BJ (cell line): ENCODE measurements at places on chromosomes 3 and 15. TPM values are rescaled to one million over a fixed set of nuclear protein-coding genes. Genes with fewer than 3 reads are reported as not detected.
A peak's percentile ranks its signal among the peaks of the same experiment; 100 is the strongest.

DNA sequence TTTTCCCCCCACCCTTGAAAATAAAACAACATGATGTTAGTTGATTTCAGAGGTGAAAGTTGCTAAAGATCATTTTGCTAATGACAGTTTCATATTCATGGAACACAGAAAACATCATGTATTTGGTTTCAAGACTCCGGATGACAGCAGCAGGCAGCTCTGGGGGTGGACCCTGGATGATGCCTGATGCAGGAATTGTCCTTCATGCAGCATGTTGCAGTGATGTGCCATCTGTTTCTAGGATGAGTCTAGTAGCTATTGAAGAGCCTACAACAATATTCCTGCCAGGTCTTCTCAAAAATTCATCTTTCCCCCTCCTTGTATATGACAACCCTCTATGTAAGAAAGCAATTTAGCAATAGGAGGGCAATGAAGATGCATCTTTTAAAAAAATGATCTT, 108.3 kb downstream of the SV2B start:
- no peak for DNase-seq

DNA sequence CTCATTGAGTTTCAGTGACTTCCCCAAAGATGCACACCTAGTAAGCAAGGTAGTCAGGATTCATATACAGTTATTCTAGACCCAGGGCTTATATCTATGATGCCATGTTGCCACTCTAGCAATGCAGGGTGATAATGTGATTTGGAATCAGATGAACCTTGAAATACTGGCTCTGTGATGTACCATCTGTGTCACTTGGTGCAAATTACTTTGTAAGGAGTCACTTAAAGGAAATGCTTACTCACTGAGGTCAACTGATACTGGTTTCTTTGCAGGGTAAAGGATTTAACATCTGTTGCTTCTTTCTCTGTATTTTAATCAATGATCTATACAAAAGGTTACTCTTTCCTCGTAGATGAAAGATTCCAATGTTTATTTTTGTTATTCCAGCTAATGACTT, 10.8 kb downstream of the ASB14 start:
- no peak for DNase-seq

DNA sequence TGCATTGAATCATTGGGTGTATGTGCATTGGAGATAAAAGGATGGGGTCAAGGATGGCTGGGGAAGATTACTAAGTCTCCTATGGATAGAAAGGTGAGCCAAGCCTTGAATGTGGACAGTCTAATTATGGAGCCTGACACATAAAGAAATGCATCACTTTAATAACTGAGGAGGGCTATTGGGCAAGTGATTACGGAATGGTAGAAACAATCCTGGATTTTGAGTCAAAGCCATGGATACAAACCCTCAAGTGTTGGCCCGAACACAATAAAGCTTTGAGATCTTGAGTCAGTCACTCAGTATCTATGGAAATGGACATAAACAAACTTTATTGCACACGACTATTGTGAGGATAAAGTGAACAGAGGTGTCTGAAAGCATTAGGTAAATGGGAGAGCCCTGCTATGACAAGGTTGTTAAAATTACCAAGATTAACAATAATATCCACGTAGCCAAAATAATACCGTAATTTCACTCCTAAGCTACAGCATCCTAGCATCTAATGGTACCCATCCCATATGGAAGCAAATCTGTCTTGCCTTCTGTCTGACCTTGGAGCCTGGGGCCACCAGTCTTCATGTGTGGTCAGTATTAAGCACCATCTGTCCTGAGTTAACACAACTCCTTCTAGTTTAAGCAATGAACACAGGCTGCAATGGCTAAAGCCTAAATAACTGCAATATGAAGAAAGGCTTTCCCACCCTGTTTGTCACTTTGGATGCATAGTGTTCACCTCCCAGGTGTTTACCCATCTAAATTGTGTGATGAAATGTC, 136.9 kb upstream of the PRICKLE2 start:
- DNase-seq: no peak

DNA sequence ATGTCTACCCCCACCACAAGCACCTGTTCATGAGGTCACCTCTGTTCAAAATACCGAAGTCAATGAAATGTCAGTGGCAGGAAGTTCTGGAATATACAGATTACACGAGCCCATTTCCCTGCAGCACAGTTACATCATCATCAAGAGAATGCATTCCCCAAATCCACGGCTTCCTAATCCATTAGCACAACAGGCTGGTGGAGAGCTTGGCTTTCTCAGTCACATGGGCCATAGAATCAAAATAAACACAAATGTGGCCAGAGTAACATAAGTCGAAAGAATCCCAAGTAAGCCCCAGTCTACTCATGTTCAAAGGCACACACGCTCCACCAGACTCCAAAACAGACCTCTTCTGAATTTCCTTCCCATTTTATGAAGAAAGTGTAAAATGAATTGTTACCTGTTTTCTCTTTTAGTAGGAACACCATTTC, 419.3 kb downstream of the MAGI1 start:
- no peak for DNase-seq

DNA sequence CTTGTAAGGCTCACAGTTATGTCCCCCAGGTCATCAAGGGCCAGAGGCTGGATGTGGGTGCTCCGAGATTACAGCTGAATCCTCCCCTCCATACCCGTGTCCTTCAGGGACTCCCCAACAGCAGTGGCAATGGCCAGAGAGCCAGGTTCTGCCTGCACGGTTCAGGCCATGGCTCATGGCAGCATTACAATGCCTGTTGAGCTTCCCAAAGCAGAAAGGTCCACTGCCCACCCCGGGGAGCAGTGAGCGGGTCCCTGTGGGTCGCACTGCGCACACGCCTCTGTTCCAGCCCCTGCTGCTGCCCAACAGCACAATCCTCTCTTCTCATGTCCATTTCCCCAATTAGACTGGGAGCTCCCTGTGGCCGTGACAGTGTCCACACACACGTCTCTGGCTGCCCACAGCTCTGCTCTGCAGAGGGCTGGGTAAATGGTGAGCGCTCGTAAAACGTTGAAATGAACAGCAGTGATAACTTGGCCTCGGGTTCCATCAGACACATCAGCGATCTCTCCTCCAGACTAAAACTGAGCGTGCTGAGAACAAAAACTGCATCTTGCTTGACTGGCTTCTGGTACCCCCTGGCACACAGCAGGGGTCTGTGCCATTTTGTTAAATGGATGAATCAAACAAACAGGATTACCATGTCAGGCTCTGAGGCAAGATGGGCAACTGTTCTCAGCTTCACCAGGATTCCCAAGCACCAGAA, 80.4 kb downstream of the VGLL4 start:
- no peak for DNase-seq

- no peak for DNase-seq
Observed at GRCh38 chr15:85026304-85027032, 44.8 kb downstream of the PDE8A start.

GRCh38 chr3:111803123-111803593, 55.9 kb upstream of the PHLDB2 start:
- peak; percentile 98 for DNase-seq

DNA sequence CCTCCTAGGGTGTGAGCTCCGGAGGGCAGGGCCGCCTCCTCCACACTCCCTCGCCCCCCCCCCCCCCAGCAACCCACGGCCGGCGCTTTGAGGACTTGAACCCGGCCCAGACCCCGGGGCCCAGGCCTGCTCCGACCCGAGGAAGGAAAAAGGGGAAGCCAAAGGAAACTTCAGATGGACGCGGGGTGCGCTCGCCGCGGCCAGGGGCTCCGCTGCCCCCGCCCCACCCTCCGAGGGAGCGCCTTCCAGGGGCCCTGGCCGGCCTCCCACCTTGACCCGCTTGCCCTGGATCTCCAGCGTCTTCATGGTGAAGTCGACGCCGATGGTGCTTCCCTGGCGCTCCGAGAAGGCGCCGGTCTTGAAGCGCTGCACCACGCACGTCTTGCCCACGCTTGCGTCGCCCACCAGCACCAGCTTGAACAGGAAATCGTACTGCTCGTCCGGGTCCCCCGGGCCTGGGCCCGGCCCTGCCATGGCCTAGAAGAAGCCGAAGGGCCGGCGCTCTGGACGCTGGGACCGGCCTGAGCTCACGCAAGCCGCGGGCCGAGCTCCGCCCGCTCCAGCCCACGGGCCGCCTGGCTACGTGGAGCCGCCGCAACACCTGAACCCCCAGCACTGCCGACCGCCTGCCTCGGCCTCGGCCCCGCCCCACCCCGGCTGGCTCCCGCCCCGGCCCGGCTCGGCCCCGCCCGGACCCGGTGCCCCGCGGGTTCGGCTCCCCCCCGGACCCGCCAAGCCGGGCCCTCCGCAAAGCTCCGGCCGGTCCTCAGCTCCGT, 400 bp downstream of the RAB43 start:
- DNase-seq: no peak

- no peak for DNase-seq
Observed at GRCh38 chr15:85495096-85495495, 114.7 kb downstream of the AKAP13 start.

The FRG2C gene
- polyA plus RNA-seq: not detected in 2 replicates

The OGG1 gene
- polyA plus RNA-seq: 27.3 and 40.9 TPM in 2 replicates

The SYNPR gene
- polyA plus RNA-seq: not detected in 2 replicates

The TERB2 gene
- not detected in 2 replicates for polyA plus RNA-seq

The CKMT1B gene
- polyA plus RNA-seq: 0.12 and 0.25 TPM in 2 replicates
